ENCODE measurements at places on chromosomes 7 and 10. TPM values are rescaled to one million over a fixed set of nuclear protein-coding genes. Genes with fewer than 3 reads are reported as not detected.

Gene UNC5B
- total RNA-seq, result 2.8 TPM

Gene UFSP1
- 4.0 TPM for total RNA-seq

Gene ATRNL1
- 0.12 TPM for total RNA-seq

Gene GPC2
- total RNA-seq, result 0.39 TPM

Gene SYT15
- total RNA-seq, result 3.1 TPM
